Naive thymus-derived CD8-positive, alpha-beta T cell (primary cell): ENCODE measurements at places on chromosomes 1 and 21. TPM values are rescaled to one million over a fixed set of nuclear protein-coding genes. Genes with fewer than 3 reads are reported as not detected.

LRRC53 gene
- not detected for total RNA-seq

DNA sequence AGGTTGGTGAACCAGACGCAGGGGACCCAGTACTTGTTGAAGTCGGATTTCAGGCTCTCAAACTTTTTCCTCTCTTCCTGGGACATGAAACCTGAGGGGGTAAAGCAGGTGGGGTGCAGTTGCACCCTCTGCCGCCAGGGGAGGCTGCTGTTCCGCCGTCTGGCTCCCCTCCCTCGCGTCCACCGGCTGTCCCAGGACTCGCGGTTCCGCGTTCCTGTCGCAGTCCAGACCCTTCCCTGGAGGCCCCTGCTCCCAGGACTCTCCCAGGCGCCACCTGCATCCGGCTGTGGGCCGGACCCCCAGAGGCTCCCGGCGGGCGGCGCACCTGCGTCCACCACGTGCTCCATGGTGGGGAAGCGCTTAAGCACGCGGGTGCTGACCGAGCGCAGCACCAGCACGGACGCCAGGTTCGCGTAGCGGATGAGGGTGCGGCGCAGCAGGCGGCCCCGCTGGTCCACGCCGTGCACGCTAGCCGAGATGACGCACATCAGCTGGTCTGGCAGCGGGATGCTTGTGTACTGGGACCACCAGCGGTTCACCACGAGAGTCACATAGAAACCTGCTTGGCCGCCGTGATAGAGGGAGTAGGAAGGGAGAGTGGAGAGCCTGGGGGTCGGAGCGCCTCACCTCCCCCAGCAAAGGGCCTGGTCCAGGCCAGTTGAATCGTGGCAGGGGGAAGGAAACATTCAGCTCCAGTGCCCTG lies 1.7 kb downstream of the BEST4 start:
- H3K27ac ChIP-seq = peak overlapping the region; percentile 89
- peaks cover under 1% of the 10 kb centered on the region for H3K36me3 ChIP-seq
- H3K4me1 ChIP-seq = peaks cover 32% of the 10 kb centered on the region

- no peak overlapping the region for H3K27ac ChIP-seq
- no peaks in the 10 kb centered on the region for H3K4me1 ChIP-seq
- no peaks in the 10 kb centered on the region for H3K36me3 ChIP-seq
- DNase-seq = no peak
Measured at GRCh38 chr1:157490467-157491165, 61.7 kb downstream of the FCRL5 start.

GRCh38 chr1:78619803-78620579 lies at the start of gene IFI44L:
TSS of gene IFI44L (plus strand) at chr1:78620448. CDS start at chr1:78627916, 7,468 bp downstream.
- H3K4me3 ChIP-seq = peak within 1 kb of the TSS; percentile 100
- no peaks in the 10 kb centered on the region for H3K36me3 ChIP-seq
- DNase-seq = peak; percentile 77
- peak within 1 kb of the TSS; percentile 91 for H3K27ac ChIP-seq

PBX1 gene
- 1.4 TPM for total RNA-seq

DNA sequence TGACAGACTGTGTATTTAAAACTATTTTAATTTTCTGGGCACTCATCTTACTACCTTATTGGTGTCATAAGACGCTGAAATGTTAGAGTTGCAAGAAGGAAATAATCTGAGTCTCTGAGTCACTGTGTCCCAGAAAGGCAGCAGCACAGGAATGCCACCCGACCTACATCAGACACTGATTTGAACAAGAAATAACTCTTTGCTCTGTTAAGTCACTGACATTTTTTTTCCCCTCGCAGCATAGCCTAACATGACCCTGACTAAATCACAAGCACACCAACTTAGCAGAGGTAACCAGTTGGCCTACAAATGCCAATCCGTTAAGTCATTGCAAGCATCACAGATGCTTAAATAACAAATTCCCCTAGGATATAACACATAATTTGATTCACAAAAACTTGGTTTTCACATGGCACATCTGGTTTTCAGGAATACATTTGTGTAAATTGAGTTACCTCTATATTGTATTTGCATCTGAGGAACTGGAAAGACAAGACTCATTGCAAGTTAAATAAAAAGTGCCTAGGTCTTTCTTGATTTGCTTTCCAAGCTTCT lies 349.1 kb downstream of the SEC16B start:
- no peak for DNase-seq
- H3K36me3 ChIP-seq = peaks cover 7% of the 10 kb centered on the region
- H3K4me1 ChIP-seq = no peaks in the 10 kb centered on the region
- H3K4me3 ChIP-seq = no peak overlapping the region
- H3K27ac ChIP-seq = no peak overlapping the region

RSPH1 gene
- total RNA-seq = 0.14 TPM

GRCh38 chr1:222794656-222795474 lies 20.0 kb upstream of the DISP1 start:
- H3K36me3 ChIP-seq = no peaks in the 10 kb centered on the region
- DNase-seq = no peak
- H3K4me3 ChIP-seq = no peak overlapping the region
- H3K4me1 ChIP-seq = peaks cover 4% of the 10 kb centered on the region
- no peaks in the 10 kb centered on the region for H3K27me3 ChIP-seq

DNA sequence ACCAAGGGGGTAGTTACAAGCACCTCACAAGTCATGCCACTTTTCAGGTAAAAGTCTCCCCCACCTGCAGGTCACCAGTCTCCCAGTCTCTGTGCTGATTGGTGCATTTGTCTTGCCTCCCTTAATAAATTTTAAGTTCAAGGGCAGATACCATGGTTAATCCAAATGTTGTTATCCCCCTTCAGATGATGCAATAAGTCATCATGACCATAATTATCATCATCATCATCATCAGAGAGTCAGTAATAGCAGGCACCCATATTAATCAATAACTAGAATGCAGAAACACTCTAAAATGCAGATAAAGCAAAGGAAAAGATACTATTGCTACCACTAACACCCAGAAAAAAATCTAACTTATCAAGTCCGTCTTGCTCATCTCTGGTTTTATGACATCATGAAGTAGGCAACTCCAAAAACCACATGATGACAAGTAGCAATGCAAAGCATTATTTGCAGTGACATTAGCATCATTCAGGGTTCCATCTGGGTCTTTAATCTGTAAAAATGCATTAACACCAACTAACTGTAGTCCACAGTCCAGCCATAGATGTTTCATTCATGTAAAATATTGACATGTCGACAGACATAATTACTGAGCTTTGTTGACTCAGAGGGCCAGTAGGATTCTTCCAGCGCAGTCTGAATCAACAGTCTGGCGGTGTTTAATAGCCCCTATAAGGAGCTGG lies 492.0 kb upstream of the RUNX1 start:
- no peaks in the 10 kb centered on the region for H3K27me3 ChIP-seq
- no peak overlapping the region for H3K27ac ChIP-seq
- no peaks in the 10 kb centered on the region for H3K4me1 ChIP-seq
- H3K4me3 ChIP-seq = no peak overlapping the region
- peaks cover under 1% of the 10 kb centered on the region for H3K36me3 ChIP-seq
- DNase-seq = no peak

DNA sequence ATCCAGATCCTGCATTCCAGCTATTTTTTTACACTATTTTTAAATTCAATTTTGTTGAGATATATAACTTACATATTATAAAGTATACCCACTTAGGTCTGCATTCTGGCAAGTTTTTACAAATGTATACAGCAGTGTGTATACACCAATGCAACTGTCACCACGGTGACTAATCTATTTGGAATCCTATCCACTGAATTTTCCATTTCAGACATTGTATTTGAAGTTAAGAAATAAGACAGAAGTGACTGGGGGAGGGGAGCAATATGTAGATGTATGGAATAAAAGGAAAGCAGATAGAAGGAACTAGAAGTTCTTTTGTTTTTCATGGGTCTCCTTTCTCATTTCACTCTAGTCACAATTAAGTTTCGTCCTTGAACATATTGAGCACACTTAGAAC lies 431.5 kb upstream of the CHRM3 start:
- H3K4me1 ChIP-seq = no peaks in the 10 kb centered on the region
- no peak overlapping the region for H3K4me3 ChIP-seq
- H3K27me3 ChIP-seq = no peaks in the 10 kb centered on the region
- H3K36me3 ChIP-seq = no peaks in the 10 kb centered on the region
